Pancreas (tissue), 10 donors: ENCODE measurements at places on chromosomes 3 and 15. TPM values are rescaled to one million over a fixed set of nuclear protein-coding genes. Genes with fewer than 3 reads are reported as not detected.

DNA sequence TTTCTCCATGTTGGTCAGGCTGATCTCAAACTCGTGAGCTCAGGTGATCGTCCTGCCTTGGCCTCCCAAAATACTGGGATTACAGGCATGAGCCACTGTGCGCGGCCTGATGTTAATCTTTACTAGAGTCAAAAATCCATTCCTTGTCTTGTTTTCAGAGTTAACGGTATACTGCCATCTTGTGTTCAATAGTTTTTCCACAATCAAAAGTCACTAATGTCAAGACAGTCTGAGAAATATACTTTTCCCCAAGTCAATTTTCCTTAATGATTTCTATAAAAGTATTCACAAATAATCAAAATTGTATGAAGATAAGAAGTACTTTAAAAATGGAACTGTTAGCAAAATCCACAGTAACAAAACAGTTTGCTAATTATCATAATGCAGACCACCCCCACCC is 8.5 kb downstream of the CRBN start:
- DNase-seq, result no peak

DNA sequence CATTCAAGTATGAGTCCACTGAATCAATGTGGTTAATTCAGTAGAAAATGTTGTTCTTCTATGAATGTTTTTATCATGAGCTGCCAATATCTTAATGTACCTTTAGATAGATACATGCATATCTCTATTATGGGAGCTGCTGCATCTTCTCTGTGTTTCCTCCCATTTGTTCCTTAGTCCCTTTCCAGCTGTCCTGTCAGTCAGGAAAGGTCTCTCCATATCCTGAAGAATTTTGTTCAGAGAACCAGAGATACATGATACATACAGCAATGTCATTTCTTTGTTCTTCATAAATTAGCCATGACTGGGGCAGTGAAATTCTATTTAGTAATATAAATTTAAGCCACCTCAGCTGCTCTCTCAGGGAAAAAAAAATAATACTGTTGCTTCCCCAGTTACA is 103.7 kb downstream of the P3H2 start:
- DNase-seq, result no peak

The NR1I2 gene
- polyA plus RNA-seq, result 0.26 TPM

DNA sequence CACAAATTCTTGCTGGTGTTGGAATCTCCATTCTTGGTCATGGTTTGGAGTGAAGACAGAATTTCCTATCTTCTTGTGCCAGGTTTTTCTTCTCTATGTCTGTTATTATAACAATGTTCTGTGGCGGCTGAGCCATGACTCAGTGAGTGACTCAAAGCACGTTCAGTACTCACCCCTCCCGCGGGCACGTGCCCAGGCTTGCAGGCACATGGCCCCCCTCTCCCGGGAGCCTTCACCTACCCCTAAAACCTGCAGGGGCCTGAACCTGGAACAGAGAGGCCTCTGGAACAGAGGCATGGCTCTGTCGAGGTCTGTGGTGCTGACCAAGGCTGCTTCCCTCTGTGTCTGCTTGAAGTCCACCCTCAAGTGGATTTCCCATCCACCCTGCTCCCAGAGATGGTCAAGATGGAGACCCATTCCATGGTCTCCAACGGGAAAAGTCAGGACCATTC is 27.6 kb downstream of the PLXNB1 start:
- DNase-seq, result peak; percentile 70

The GOLGB1 gene
- polyA plus RNA-seq, result 18.9 TPM
